Daoy (cell line): ENCODE measurements at places on chromosomes 7 and 10.
A peak's percentile ranks its signal among the peaks of the same experiment; 100 is the strongest.

- DNase-seq: no peak
These were observed 320.0 kb upstream of the ETV1 start for GRCh38 chr7:14309432-14309831.

GRCh38 chr7:121689749-121690148 is 183.2 kb upstream of the PTPRZ1 start:
- no peak for DNase-seq

DNA sequence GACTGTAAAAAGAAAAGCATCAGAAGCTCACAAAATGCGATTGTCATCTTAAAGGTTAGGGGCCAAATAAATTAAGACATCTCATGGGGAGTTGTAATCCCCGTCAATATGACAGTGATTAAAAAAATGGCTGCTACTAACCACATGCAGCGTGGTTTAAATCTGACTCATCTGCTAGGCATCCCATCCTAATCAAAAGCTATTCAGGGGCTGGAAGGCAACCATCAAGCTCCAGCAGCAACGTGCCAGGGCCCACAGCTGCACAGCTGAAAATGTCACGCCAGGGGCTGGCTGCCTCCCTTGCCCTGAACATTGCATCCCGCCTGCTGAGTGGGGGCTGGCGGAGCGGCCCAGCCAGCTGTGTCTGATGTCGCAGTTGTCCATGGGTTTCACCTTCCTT is 66.3 kb upstream of the FRMD4A start:
- DNase-seq: peak; percentile 95

GRCh38 chr7:26428571-26428970 is 136.9 kb downstream of the SNX10 start:
- DNase-seq: no peak

- peak; percentile 12 for DNase-seq
These were observed 54.3 kb upstream of the SMNDC1 start for GRCh38 chr10:110358869-110359629.

GRCh38 chr7:44958645-44959344 is 20.0 kb downstream of the MYO1G start:
- DNase-seq: no peak

GRCh38 chr7:42059275-42059674 is 177.7 kb downstream of the GLI3 start:
- no peak for DNase-seq

DNA sequence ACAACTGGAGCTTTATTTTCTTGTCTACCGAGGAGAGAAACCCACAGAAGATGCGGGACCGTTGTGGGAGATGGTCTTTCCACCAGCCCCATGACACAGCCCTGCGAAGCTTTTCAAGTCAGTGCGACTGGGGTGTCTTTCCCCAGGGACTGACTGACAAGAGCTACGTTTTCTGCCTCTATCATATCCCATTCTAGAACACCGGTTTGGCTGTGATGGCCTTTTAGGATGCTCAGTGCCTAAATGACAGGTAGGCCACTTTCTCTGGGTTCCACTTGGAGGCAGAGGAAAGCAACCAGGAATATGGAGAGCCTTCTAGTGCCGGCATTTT is 16.9 kb downstream of the SLC13A4 start:
- DNase-seq: no peak

DNA sequence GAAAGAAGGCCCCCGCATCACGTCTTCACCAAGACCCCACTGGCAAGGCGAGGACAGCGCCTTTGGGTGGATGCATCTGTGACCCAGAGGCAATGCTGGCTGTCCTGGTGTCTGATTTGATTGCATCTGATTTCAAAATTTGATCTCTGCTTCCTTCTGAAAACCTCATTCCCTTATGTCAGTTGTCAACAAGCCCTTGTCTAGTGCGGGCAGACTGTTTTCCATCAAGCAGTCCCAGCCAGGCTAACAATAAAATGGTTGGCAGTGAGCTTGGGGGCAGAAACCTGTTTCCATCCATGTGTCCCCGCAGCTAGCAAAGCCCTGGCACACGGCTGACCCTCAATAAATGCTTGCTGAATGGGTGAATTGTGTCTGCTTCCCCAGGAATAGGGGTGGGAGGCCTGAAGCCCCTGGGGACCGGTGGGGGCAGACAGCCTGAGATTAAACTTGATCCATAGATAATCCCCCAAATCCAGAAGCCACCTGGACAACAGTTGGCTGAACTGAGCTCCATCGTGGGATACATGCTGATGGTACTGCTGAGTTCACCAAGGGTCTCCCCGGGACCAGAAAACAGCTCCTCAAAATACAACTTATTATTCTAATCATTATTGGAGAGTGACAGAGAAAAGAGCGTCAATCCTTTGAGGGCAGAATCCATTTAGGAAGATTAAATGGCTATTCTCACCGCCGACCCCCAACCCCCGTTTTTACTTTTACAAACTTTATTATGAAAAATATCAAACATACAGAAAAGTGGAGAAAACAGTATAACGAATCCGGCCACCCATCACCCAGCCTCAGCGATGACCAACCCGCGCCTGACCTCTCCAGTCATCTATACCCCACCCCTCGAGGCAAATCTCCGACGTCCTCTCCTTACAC is 912 bp upstream of the DUSP5 start:
- DNase-seq: peak; percentile 16

DNA sequence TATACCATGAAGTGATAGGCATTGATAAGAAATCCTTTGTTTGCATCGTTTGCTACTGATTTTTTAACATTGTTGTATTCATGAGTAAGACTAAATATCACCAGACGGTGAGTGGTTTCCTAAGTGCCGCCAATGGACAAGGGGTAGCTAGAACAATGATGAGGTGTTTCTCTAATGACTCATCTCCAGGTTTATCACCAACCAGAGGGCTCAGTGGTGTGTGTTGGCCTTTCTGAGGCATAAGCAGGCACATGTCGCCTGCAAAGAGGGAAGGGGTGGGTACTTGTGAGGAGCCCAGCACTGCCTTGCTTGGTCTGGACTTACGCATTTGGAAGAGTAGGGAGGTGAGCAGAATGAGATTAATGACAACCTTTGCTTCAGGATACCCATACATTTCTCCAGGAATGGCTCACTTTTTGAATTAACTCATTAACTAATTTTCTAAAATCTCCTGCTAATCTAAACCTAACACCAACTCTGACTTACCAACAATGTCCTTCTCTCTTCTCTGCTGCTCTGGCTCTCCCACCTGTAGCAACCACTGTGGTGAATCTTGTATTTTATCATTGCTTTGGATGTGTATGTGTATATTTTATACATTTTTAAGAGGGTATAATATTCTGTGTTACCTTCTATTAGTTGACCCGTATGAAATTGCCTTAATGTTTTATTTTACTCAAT is 722.6 kb downstream of the GRID1 start:
- DNase-seq: peak; percentile 32

GRCh38 chr7:134707663-134708378 is 61.2 kb downstream of the BPGM start:
- no peak for DNase-seq

- DNase-seq: no peak
These were observed 74.5 kb downstream of the CCDC6 start for GRCh38 chr10:59831658-59832503.

DNA sequence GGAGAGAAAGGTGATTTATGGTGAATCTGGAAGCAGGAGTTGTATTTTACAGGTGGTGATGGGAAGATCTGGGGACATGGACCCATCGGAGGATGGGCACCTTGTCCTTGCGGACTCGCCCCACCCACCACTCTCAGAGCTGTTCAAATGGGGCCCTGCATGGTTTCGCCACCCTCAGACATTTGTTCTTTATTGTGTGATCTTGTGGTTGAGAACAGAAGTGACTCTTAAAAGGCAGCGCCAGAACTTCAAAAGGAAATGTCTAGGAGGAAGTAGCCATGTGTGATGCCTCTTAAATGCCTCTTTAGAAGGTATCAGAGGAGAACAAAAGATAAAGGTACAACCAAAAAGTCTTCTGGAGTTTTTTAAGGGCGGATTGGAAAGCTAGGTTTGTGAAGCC is 205.7 kb downstream of the KIAA1217 start:
- DNase-seq: no peak

GRCh38 chr10:114728325-114728724 is 70.2 kb upstream of the ABLIM1 start:
- DNase-seq: no peak

DNA sequence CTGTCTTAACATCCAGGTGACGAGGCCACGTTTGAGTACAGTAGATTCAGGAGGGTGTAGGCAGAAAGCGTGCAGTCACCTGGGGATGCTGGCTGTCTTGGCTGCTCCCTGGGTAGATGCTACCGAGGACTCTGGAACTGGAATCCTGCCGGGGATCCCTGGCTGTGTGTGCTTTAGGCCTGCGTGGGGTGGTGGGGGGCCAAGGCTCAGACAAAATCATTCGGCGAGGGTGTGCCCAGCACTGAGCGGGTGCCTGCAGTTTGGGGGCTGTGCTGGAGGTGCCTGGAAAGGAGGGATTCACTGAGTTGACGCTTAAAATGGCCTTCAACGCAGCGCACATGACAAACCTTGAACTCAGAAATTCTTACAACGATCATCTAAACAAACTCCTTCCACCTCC is 93.5 kb upstream of the PODXL start:
- DNase-seq: no peak

GRCh38 chr10:77561991-77562390 is 75.6 kb downstream of the KCNMA1 start:
- DNase-seq: no peak

DNA sequence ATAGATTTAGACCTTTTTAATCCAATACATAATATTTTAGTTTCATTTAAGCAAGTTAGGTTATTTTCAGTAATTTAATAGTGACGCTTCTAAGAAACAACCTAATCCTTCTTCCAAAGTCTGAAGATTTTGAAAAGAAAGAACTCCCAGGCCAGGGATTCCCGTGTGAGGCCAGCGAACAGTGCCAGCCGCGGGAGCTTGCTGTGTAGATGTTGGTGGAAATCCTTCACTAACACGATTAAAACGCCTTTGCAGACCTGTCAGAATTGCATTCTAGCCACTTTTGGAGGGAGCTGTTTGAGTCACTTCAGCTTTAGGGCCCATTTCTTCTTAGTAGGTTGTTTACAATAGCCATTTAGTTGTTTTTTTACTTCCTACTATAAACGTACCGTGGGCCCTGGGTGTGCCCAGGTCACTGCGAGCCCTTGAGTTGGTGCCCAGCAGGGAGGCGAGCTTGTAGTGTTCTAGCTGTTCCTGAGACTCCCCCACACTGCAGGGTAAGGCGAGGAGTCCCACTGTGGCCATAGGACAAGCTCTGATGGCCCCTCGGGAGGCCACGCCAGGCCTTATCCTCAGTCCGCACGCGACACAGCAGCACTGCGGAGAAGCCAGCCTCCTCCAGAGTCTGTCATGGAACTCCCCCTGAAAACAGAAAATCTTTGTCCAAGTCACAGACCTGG is 32.3 kb downstream of the PPP2R2D start:
- no peak for DNase-seq

GRCh38 chr10:72162978-72163377 is 52.8 kb upstream of the ANAPC16 start:
- DNase-seq: peak; percentile 24

GRCh38 chr10:84356928-84357327 is 28.5 kb downstream of the CCSER2 start:
- no peak for DNase-seq

DNA sequence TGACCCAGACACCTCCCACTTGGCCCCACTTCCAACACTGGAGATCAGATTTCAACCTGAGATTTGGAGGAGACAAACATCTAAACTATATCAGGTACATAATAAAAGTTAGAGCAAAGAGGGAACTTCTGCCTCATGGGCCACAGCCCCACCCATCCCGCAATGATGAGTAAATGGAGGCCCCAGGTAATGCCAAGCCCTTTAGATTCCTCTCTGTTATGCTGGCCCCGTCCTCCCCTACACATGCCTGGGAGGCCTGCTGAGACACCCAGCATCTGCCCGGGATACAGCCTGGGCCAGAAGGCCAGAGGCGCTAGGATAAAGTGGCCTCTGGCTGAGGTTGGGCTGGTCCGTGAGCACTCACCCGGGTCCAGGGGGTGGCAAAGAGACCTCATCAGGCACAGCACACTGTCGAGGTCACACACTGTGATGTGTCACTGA is 185.5 kb upstream of the SH2B2 start:
- DNase-seq: no peak

- DNase-seq: no peak
These were observed 208.2 kb downstream of the PARD3 start for GRCh38 chr10:34606890-34607289.

DNA sequence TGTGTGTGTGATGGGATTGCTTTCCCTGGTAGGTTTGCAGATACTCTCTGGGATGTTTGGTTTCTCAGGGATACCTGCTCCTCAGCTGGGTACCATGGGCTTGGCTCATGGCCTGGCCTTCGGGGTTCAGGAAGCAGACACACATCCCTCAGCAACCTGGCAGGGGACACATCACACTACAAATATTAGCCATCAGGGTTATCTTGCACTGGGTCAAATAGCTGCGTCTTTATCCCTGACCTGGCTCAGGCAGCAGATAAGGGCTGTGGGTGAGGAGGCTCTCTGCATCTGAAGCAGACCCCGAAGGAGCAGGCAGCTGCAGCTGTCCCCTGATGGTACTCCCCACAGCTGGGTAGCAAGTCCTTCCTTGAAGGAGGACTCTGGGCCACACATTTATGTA is 25.7 kb upstream of the CDHR3 start:
- DNase-seq: no peak

DNA sequence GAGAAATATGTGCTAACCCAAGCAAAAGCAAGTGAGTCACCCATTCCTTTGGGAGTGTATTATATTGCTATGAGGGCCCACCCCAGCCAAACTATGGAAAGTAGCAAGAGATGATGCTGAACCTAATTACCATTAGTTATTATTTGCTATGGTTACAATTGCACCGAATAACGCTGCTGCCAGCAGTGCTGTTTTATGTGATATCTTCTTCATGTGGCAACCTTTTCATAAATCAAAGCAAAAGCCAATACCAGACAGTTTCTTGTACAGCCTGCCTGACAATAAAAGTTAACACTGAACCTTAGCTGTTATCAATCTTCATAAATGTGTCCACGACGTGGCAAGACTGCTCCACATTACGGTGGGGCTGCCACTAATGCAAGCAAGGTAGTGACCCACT is 241.7 kb upstream of the PLXNA4 start:
- DNase-seq: no peak

- DNase-seq: no peak
These were observed 176.3 kb downstream of the WNT2 start for GRCh38 chr7:117146511-117146910.

DNA sequence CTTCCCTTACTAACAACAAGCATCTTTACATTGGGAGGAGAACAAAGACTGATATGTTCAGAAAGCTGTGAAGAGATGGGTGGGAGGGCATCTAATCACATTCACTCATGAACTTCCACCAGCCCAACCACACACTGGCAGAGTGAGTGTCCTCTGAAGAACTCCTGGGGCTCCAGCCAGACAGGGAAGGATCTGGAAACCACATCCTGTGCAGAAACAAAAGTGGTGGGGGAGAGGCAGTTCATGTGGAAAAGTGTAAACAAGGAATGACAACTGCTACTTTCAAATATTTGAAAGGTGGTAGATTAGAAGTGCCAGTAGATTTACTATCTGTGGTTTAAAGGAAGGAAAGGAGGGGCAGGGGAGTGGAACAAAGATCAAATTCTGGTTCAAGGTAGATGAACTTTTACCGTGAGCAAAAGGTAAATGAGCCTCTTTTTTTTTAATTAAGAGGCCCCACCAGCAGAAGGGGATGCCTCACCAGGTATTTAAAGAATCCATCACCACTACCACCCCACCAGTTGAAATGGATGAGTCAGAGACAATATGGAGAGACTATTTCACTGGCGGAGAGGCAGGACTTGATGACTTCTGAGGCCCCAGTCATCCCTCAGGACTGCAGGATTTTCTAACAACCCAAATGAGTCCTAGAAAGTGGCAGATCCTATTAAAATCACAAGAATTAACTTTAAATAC is 34.5 kb downstream of the GOT1 start:
- DNase-seq: peak; percentile 91
